ENCODE measurements at places on chromosomes 12 and 14.

DNA sequence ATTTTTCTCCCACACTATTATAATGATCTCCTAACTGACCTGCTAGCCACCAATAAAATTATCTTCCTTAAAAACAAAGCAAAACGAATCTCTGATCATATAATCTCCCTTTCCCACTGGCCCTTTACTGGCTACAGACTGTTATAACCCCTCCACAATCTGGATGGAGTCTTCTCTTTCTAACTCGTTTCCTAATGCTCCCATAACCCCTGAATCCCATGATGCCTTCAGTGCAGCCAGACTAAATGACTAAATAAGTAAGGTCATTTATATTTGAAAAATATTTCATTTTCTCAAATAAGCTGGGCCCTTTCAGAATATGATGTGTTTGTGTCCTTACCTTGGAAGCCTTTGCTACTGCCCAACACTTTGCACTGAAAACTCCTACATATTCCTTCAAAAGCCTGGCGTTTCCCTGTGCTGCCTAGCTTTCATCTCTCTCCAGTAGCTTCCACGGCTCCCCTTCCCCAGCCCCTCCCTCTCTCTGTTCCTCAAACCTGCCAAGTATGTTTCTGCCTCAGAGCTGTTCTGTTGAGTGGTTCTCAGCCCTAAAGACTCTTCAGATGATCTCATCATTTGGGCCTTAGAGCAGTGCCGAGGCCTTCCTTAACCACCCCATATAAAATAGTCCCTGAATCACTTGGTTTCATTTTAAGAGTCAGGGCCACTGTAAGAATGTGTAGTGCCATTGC, 91.7 kb downstream of the MYRFL start:
- no peak for DNase-seq

DNA sequence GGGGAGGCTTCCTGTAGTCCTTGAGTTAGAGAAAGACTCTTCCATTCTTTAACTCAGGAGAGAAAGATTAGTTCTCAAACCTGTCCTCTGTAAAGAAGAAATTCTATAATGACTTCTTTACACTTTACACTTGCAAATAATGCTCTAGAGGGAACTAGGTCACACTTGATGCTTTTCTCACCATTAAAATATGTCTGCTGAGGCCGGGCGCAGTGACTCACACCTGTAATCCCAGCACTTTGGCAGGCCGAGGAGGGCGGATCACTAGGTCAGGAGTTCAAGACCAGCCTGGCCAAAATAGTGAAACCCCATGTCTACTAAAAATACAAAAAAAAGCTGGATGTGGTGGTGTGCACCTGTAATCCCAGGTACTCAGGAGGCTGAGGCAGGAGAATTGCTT, 6.3 kb downstream of the NTN4 start:
- DNase-seq, result no peak

GRCh38 chr14:101957406-101958234, 6.8 kb upstream of the DYNC1H1 start:
- no peak for DNase-seq

- no peak for DNase-seq
Observed at GRCh38 chr12:119700078-119700477, 32.1 kb downstream of the PRKAB1 start.

GRCh38 chr14:101843665-101844064, 82.2 kb downstream of the PPP2R5C start:
- DNase-seq, result no peak

DNA sequence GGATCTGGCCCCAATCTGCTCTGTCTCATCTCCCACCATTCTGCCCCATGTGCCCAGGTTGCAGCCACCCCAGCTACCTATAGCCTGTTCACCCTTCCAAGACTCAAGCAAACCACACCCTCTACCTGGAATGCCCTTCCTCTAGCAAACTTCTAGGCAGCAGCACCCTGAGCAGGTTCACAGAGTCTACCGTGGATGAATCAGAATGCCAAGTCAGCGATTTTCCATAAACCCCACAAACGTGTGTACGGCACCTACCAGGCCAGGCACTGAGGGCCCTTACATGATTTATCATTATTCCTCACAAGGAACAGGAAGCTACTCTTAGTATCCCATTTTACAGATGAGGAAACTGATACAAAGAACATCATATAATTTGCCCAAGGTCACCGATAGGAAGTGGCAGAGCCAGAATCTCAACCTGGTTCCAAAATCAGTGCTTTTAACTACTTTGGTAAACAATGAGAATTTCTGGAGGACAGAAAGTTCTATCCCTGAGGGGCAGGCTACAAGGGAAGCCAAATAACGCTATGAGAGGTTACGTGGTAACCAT, 28.0 kb upstream of the DHRS4 start:
- DNase-seq, result no peak

Measured in amniotic stem cell (primary cell).